ENCODE measurements at places on chromosomes 13 and 19. TPM values are rescaled to one million over a fixed set of nuclear protein-coding genes. Genes with fewer than 3 reads are reported as not detected.

INSL3 gene
- total RNA-seq = not detected

RASIP1 gene
- total RNA-seq = 3.2 TPM

SLC17A7 gene
- total RNA-seq = not detected

DPY19L3 gene
- 4.7 TPM for total RNA-seq

HIPK4 gene
- not detected for total RNA-seq

Measured in tracheal epithelial cell (primary cell).